ENCODE measurements at places on chromosomes 12 and 14.

DNA sequence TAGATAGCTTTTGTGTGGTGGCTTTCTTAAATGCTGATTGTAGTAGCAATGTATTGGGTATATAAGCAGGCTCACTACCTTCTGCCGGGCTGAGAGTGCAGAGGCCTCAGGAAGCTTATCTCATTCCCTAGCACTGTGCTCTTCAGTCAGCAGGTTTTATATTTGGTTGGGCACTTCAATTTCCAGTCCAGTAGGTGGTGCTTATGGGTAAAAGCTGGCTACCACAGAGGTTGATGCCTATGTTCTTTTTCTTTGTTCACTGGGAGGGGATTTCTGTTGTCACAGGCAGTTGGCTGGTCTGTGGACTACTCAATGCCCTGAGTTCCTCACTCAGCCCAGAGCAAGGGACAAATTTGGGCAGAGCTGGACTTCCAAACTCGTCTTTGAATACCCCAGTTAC is 43.0 kb upstream of the GLIPR1 start:
- no peak for DNase-seq

DNA sequence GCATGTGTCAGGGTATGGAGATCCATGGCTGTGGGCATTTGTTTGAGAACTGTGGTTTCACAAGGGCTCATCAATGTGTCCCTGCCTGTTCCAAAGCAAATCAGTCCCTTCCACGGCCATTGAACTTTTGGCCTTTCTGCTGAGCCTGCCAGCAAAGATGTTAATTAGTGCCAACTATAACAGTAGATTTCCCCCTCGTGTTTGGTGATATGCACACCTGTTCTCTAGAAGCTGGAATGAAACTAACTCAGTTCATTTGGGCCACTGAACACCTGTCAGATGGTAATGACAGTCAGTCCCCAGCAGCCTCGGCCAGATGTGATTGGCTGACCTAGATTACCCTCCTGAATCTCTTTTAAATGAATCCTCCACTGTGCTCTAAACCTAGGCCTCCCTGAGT is 43.2 kb downstream of the IRAK3 start:
- DNase-seq = no peak

GRCh38 chr14:38874721-38875120 is 228.3 kb downstream of the SEC23A start:
- DNase-seq = no peak

- DNase-seq = no peak
Observed at GRCh38 chr14:56135668-56136067, 17.5 kb downstream of the PELI2 start.

GRCh38 chr12:2613326-2614073 is 181.3 kb upstream of the FKBP4 start:
- peak; percentile 28 for DNase-seq

DNA sequence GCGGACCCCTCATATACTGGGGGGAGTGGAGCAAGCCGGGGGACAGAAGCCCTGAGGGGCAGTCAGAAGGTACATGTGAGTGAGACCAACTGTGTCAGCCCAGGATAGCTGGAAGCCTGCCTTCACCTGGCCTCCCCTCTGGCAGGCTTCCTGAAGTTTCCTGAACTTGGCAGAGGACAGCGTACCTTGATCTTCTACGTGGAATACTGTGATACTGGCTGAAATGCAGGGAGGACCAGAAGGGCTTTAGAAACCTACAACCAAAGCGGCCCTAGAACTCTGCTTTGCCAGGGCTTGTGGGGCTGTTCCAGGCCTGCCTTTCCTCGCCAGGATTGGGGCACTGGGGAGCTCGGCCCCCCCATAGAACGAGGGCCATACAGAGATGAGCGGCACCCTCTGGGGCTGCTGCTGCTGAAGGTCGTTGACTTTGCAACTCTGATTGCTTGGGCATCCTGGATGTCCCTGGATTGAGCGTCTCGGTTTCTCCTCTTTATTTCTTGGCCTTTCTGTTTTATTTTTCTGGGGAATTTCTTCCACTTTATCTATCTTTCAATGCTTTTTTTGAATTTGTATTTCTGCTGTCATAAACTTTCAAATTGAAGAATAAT is 66.5 kb downstream of the SLC25A47 start:
- no peak for DNase-seq

DNA sequence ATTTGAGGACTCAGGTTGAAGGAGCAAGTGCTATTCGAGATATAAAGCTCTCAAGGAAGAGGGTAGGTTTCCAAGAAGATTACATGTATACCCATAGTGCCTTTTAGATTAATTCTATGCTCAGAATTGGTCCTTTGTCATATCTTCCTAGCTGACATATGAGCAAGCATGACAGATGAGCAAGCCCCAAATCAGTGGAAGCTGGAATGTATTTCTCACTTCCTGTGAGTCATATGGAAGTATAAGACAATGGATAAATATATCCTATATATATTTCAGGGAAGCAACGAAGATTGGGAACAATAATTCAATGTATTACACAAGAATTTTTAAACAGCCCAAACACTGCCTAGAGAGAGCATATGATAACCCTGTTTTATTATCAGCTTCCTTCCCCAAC is 674.1 kb upstream of the ATXN7L3B start:
- DNase-seq = no peak

DNA sequence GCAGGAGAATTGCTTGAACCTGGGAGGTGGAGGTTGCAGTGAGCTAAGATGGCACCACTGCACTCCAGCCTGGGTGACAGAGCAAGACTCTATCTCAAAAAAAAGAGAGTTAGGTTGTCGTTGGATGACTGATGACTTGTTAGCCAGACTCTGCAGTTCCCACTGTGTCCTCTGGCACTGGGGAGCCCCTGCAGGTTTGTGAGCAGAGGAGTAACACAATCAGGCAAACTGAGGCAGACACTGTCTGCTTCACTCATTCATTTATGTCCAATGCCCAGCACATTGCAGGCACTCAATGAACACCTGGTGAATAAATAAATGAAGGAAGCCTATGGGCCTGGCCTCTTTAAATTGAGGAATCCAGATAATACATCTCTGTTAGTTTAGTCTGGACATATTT is 41.2 kb upstream of the BCL11B start:
- DNase-seq = no peak

GRCh38 chr14:41830714-41831406 is 224.2 kb downstream of the LRFN5 start:
- peak; percentile 35 for DNase-seq

DNA sequence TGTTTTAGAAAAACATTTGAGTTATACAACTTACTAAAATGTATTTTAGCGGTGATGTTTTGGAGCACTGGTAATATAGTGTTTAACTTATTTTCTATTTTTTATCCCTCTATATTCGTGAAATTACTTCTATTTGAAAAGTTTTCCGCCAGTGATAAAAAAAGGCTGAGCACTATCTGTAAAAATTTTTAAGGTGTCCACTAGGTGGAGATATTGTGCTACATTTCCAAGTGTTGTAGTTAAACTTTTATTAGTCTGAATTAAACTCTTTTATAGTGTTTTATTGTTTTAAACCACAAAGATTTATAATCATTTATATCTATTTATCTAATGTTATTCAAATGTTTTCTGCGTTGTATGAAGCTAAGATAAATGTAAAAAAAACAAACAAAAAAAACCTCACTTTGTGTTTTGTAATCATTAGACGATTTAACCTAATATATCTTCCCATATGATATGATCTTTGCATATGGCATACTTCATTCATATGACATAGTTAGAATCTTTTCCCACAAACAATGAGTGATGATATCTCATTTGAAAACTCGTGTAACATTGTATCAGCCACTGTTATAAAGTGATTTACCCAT is 11.8 kb downstream of the ALG10B start:
- DNase-seq = no peak

- DNase-seq = no peak
Observed at GRCh38 chr14:21267431-21267845, 1.8 kb downstream of the HNRNPC start.

- no peak for DNase-seq
Observed at GRCh38 chr12:123749355-123749754, 12.7 kb upstream of the DNAH10 start.

DNA sequence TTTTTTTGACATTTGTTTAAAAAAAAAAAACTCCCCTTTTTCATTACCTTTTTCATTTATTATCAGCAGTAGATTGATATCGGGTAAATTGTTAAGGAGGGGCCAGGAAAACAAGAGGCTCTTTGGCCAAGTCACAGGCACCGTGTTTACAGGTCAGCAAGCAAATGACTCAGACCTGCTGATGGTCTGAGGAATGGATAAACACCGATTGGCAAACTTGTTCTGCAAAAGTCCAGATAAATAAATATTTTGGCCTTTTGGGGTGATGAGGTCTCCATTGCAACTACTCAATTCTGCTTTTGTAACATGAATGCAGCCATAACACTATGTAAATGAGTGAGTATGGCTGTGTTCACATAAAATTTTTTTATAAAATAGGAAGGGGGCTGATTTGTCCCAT is 94.0 kb downstream of the RPS29 start:
- no peak for DNase-seq

DNA sequence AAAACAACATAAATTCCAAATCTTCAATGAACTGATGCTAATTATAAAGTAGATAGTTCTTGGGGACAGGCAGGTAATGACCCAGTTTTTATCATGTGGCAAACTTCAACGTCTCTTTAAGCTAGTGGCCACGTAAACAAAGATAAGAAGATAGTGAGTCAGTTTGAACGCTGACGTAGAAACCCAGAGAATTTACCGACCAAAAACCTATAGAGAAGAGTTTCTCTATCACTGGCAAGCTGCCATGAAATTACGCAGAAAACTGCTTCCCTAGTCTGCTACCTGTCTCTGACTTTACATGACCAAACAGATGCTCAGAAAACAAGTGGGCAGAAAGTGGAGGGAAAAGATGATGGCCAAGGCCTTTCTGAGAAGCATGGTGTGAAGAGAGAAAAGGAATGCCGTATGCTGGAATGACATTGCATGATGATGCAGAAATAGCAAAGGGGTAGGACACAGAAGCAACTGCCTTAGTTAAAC is 136.3 kb downstream of the ITPR2 start:
- DNase-seq = no peak

- no peak for DNase-seq
Observed at GRCh38 chr12:45296046-45296586, 80.2 kb downstream of the ANO6 start.

DNA sequence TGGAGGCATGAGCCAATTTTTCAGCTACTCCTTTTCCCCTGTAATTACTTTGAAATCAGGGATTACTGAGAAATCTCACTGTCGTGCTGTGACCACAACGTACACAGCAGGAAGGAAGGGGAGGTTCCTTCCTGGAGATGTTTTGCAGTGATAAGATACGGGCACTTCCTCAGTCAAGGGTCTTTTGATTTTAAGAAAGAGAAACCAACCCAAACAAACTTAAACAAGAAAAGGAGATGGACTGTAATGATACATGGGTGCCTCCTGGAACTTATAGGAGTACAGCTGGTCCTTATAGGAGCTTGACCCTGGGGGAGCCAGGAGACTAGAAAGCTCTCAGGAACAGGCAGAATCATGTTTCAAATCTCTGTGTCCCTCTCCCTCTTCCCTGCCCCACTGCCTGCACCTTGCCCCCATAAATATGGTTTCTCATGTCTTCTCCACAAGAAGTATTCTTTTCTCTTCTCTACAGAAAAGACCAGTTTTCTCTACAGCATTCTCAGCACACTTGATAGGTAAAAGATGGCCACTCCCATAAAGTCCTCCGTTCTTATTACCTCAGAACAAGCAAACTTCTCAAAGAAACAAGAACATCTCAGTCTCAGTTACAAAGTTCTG is 281.1 kb upstream of the AMIGO2 start:
- no peak for DNase-seq

- no peak for DNase-seq
Observed at GRCh38 chr12:53235742-53236442, 3.9 kb upstream of the RARG start.

- DNase-seq = no peak
Observed at GRCh38 chr12:63045020-63045860, 105.8 kb downstream of the AVPR1A start.
